ENCODE measurements at places on chromosomes 16 and 17.

DNA sequence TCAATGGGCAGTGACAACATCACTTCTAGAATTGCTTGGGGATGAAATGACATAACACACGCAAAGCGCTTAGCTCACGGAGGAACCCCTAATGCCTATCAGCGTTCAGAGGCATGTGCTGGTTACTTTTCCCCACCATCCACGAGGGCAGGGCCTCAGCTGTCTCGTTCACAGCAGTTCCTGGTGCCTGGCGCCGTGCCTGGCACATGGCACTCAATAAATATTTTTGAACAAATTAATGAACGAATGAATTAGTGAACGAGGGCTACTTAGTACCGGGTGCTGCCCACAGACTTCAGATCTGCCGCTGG lies 14.1 kb upstream of the CIBAR2 start:
- DNase-seq, result no peak
- peaks cover 18% of the 10 kb centered on the region for H3K4me1 ChIP-seq
- no peak overlapping the region for H3K4me3 ChIP-seq
- no peaks in the 10 kb centered on the region for H3K36me3 ChIP-seq
- H3K27me3 ChIP-seq, result no peaks in the 10 kb centered on the region
- no peak overlapping the region for H3K27ac ChIP-seq

DNA sequence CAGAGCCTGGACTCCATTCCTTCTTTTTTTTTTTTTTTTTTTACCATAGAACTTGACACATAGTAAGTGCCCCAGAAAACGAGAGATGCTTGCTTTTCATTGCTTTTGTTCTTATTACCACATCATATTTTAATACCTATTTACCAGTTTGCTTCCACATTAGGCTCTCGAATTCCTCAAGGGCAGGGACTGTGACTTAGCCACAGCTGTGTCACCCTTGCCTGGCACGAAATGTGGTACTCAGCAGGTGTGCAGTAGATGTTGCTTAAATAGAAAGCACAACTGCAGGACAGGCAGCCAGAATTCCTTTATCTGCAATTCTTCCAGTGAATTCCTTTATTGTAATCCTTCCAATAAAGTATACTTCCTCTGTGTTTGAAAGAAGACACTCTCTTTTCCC lies 393.0 kb downstream of the HAPSTR1 start:
- no peak overlapping the region for H3K4me3 ChIP-seq
- no peaks in the 10 kb centered on the region for H3K36me3 ChIP-seq
- H3K4me1 ChIP-seq, result no peaks in the 10 kb centered on the region
- no peaks in the 10 kb centered on the region for H3K27me3 ChIP-seq
- H3K27ac ChIP-seq, result no peak overlapping the region
- DNase-seq, result no peak

GRCh38 chr16:75333721-75334163 lies 82.3 kb upstream of the BCAR1 start:
- H3K4me3 ChIP-seq, result no peak overlapping the region
- no peak for DNase-seq
- no peaks in the 10 kb centered on the region for H3K27me3 ChIP-seq
- no peaks in the 10 kb centered on the region for H3K4me1 ChIP-seq
- H3K27ac ChIP-seq, result no peak overlapping the region
- H3K36me3 ChIP-seq, result no peaks in the 10 kb centered on the region

GRCh38 chr17:31308372-31309334 lies 5.2 kb downstream of the EVI2B start:
- no peaks in the 10 kb centered on the region for H3K27me3 ChIP-seq
- DNase-seq, result no peak
- H3K27ac ChIP-seq, result no peak overlapping the region
- no peaks in the 10 kb centered on the region for H3K36me3 ChIP-seq

- peaks cover 12% of the 10 kb centered on the region for H3K4me1 ChIP-seq
- H3K27me3 ChIP-seq, result peaks cover 6% of the 10 kb centered on the region
- H3K4me3 ChIP-seq, result no peak overlapping the region
- H3K36me3 ChIP-seq, result no peaks in the 10 kb centered on the region
- H3K27ac ChIP-seq, result no peak overlapping the region
These were observed 10.6 kb upstream of the CD300A start for GRCh38 chr17:74455821-74456220.

Measured in cardiac muscle cell (in vitro differentiated cells and primary cell).